Sigmoid colon (tissue), 7 donors: ENCODE measurements at places on chromosomes 2 and 18. TPM values are rescaled to one million over a fixed set of nuclear protein-coding genes. Genes with fewer than 3 reads are reported as not detected.

CWC22 gene
- polyA plus RNA-seq = 10.2 TPM

IL36B gene
- not detected for polyA plus RNA-seq

D2HGDH gene
- 36.9 TPM for polyA plus RNA-seq

ERMN gene
- polyA plus RNA-seq = 0.67 TPM

LRRFIP1 gene
- 63.3 TPM for polyA plus RNA-seq

SLC23A3 gene
- 0.60 TPM for polyA plus RNA-seq

HNRNPLL gene
- polyA plus RNA-seq = 16.1 TPM

AP1S3 gene
- polyA plus RNA-seq = 4.0 TPM

DSC3 gene
- not detected for polyA plus RNA-seq

ELMOD3 gene
- polyA plus RNA-seq = 11.6 TPM

B3GNT7 gene
- 12.0 TPM for polyA plus RNA-seq

CYB5A gene
- polyA plus RNA-seq = 141 TPM

MBP gene
- polyA plus RNA-seq = 20.6 TPM

ZSWIM2 gene
- not detected for polyA plus RNA-seq

KCNJ3 gene
- polyA plus RNA-seq = 0.60 TPM

CTNNA2 gene
- not detected for polyA plus RNA-seq

TUBB8B gene
- not detected for polyA plus RNA-seq

CASP10 gene
- 18.0 TPM for polyA plus RNA-seq

HOXD12 gene
- not detected for polyA plus RNA-seq

PTPRM gene
- 18.0 TPM for polyA plus RNA-seq

PAIP2B gene
- polyA plus RNA-seq = 1.2 TPM

ABCG5 gene
- not detected for polyA plus RNA-seq

TEKT4 gene
- polyA plus RNA-seq = not detected
